ENCODE measurements at places on chromosomes 5 and 9.

DNA sequence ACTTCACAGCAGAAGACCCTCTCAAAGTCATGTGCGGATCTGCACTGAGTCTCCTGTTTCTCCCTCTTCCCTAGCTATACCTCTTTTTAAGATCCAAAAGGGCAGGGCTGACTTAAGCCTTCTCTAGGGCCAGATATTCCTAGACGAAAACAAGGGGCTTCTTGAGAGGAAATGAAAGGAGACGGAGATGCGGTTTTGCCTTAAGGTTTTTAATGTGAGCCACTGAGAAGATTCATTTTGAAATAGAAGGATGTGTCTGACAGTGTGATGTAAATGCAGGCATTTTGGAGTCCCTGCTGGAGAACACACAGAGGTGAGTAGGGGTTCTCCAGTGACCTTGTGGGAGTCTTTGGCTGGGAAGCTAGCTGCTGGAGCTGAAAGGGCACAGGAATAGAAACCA is 15.6 kb upstream of the IL12B start:
- no peak for DNase-seq

- peak; percentile 86 for DNase-seq
These were observed at the start of gene TEX48 for GRCh38 chr9:114681594-114682332. TSS of gene TEX48 (minus strand) at chr9:114682192. CDS start at chr9:114671723, 10,469 bp downstream.

GRCh38 chr5:180811623-180812124 is 9.1 kb upstream of the MGAT1 start:
- no peak for DNase-seq

DNA sequence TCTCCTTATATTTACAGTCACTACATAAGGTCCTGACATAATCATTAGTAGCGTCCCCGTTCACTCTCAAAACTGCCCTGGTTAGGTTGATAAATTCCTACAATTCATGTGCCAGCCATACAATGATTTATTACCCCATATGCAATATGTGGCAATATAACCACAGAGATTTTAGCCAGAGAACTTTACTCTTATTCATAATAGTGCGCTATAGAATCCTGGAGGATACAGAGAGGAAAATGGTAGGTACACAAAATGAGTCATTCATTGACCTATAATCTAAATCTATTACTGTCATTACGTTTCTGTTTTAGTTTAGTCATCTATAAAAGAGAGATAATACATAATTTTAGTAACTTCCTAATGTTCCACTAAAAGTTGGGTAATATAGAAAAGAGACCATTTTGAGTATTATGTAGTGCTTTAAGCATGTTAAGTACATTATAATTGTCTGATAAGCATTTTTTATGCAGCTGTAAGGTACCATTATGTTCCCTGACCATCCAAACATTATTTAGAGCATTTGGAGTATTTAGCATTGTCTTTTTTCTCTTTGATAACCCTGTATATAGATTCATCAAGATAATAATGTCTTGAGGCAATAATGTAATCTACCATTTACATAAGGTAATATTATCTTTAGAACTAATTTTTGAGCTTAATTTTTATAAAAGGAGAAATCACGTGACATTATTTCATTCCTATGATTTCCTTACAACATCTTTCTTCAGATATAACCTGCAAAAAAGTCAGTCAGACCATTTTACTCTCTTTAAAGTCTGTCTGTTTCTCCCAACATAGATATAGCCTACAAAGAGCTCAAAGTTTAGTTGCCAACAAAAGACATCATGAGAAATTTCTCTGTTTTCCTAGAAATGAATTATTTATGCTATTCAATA is 655.5 kb upstream of the ZNF608 start:
- DNase-seq, result no peak

- no peak for DNase-seq
These were observed 256.4 kb upstream of the IRX1 start for GRCh38 chr5:3339092-3339797.

GRCh38 chr5:179375236-179375685 is 30.0 kb upstream of the ADAMTS2 start:
- no peak for DNase-seq

DNA sequence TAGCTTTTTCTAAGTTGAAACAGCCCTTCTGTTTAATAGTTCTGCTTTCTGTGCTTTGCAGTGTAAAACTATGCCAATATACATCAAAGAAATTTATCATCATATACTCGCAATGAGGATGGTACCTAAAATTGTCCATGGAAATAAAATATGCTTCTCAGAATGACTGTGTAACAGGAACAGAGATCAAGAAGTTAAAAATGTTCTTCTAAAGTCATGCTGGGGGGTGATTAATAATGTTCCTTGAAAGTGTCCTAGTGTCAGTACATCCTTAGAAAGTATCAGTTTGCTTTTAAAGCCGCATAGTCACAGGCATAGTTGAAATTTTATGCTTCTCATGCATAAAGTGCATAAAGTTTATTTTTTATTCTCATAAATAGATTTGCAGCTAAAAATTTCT is 4.0 kb upstream of the LRRC70 start:
- DNase-seq, result no peak

DNA sequence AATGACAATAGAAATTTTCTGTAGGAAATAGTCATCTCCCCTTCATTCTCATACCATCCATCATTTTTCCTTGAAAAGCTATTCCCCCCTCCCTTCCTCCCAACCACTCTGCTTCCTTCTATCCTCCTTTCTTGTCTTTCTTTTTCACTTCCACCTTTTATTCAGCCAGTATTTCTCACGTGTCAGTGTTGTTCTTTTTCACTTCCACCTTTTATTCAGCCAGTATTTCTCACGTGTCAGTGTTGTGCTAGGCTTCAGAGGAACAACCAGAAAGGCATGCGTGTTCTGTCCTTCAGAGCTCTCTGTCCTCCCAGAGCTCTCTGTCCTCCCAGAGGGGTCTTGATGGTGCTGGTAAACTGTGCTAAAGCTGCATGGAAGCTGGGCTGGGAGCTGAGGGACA is 419.6 kb downstream of the GADD45G start:
- DNase-seq, result no peak

GRCh38 chr5:147576646-147577535 is 67.0 kb upstream of the DPYSL3 start:
- DNase-seq, result peak; percentile 64

- DNase-seq, result no peak
These were observed 180.7 kb upstream of the PTGER4 start for GRCh38 chr5:40499007-40499406.

GRCh38 chr5:131381777-131382176 is 117.9 kb downstream of the CDC42SE2 start:
- no peak for DNase-seq

GRCh38 chr9:131543141-131543540 is 2.2 kb upstream of the PRRT1B start:
- no peak for DNase-seq
